NCI-H1092 (cell line): ENCODE measurements at places on chromosomes 5 and 9.

- no peak for DNase-seq
Observed at GRCh38 chr5:52811067-52811749, 23.5 kb downstream of the ITGA1 start.

DNA sequence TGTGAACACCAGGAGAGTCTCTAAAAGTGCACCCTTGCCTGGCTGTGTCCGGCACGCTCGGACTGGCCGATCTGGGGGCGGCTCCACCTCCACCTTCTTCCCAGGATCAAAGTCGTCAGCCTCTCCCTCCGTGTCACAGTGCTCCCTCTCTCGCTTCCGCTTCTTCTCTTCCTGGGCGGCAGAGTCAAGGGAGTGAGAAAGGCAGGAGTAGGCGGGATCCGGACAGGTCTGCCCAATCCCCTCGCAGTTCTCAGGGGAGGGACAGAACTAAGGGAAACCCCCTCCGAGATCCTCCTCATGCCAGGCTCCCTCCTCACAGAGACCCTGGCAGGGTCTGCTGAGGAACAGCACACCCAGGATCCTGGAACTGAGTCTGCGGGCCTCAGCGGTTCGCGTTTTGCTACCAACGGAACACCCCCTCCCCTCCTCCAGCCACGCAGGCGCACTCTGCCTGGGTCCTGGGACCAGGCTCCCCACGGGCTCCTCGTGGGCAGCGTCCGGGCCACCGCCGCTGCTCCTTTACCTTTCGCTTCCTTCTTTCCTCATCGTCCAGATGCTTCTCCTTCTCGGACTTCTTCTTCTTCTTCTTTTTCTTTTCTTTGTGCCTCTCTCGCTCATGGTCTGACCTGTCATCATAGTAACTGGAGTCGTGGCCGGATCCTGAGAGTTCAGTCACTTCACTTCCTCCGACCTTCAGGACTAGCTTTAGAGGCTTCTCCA is 1.3 kb downstream of the BRD9 start:
- DNase-seq, result no peak

- no peak for DNase-seq
Observed at GRCh38 chr5:133538718-133539117, 73.6 kb downstream of the FSTL4 start.

DNA sequence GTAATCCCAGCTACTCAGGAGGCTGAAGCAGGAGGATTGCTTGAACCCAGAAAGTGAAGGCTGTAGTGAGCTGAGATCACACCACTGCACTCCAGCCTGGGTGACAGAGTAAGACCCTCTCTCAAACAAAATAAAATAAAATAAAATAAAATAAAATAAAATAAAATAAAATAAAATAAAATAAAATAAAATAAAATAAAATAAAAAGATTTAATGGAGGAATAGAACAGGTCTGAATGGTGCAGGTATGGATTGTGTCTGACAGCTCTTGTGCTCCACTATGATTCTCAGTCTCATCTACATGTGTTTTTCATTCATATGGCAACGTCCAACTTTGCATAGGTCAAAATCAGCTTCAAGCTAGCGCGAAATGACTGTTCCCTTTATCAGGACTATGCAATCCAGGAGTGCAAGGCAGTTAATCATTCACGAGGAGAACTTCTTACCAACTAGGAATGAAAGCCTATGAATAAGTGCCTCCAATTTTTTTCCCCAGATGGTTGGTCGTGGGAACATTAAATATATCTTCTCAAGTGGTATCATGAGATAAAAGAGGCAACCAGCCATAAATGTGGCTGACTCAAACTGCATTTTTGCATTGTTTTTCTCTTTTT is 1392.3 kb upstream of the CDH9 start:
- DNase-seq, result no peak
